Activated CD8-positive, alpha-beta memory T cell treated with anti-CD3 and anti-CD28 coated beads, Interleukin-2, amount 10 ng/mL, durations not matched to agents 7 days and 5 days (primary cell): ENCODE measurements at places on chromosomes 16 and 17. TPM values are rescaled to one million over a fixed set of nuclear protein-coding genes. Genes with fewer than 3 reads are reported as not detected.

DNA sequence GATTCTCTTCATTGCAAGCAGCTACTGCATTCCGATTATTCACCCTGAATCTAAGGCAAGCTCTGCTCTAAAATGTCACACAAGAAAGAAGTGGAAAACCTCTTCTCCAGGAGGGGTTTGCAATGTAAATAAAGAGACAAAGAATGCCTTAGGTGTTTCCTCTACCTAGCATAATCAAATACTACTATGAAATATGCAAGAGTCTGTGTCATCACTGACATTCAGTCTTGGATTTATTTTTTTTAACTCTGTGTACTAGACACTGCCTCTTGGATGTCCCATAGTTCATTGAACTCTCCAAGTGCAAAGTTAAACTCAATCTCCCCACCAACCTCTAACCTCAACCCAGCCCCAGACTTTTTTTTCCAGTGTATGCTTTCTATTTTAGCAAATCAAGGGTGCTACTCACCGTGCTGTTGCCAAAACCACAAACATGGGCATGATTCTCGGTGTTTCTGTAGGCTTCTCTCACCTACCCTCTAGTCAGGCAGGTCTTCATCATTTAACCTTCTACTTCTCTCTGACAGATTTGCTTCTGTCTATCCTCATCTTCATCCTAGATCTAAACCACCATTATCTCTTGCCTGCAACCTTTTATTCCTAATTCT is 329.1 kb downstream of the CDH13 start:
- no peaks in the 10 kb centered on the region for H3K36me3 ChIP-seq
- no peak overlapping the region for H3K27ac ChIP-seq
- H3K4me3 ChIP-seq: no peak overlapping the region
- peaks cover 6% of the 10 kb centered on the region for H3K4me1 ChIP-seq

- H3K27me3 ChIP-seq: no peaks in the 10 kb centered on the region
- H3K36me3 ChIP-seq: peaks cover 11% of the 10 kb centered on the region
- H3K4me1 ChIP-seq: peaks cover 23% of the 10 kb centered on the region
- H3K27ac ChIP-seq: peak overlapping the region; percentile 74
- H3K4me3 ChIP-seq: no peak overlapping the region
- DNase-seq: no peak
Observed at GRCh38 chr16:87303431-87303930, 13.7 kb downstream of the C16orf95 start.

TVP23C gene
- total RNA-seq: 18.9 TPM

CLEC10A gene
- not detected for total RNA-seq
